G401 (cell line): ENCODE measurements at places on chromosomes 5 and 9. TPM values are rescaled to one million over a fixed set of nuclear protein-coding genes. Genes with fewer than 3 reads are reported as not detected.

IL4 gene
- not detected in 2 replicates for total RNA-seq

PCDHA10 gene
- under 0.01 and 0.06 TPM in 2 replicates for total RNA-seq

ADAMTS12 gene
- not detected in 2 replicates for total RNA-seq

SH2D3C gene
- total RNA-seq, result 4.6 and 6.5 TPM in 2 replicates

PCDHGA5 gene
- total RNA-seq, result 0.24 TPM in 1 of 2 replicates, not detected in the other

IL7R gene
- not detected in 2 replicates for total RNA-seq

LOX gene
- not detected in 2 replicates for total RNA-seq

PITX1 gene
- 60.2 and 66.1 TPM in 2 replicates for total RNA-seq

DPM2 gene
- total RNA-seq, result 17.1 and 39.0 TPM in 2 replicates

SPRY4 gene
- 6.5 and 7.9 TPM in 2 replicates for total RNA-seq

TUSC1 gene
- total RNA-seq, result 0.31 and 0.92 TPM in 2 replicates

NIPSNAP3A gene
- 29.0 and 40.2 TPM in 2 replicates for total RNA-seq

LCN1 gene
- total RNA-seq, result not detected in 2 replicates

PIP5K1B gene
- not detected in 2 replicates for total RNA-seq

SHOC1 gene
- total RNA-seq, result not detected in 2 replicates

TOR4A gene
- 38.2 and 41.7 TPM in 2 replicates for total RNA-seq

MOCS2 gene
- total RNA-seq, result 41.4 and 49.4 TPM in 2 replicates

RASEF gene
- total RNA-seq, result not detected in 2 replicates

ADRA1B gene
- total RNA-seq, result 41.4 and 46.5 TPM in 2 replicates

MLANA gene
- not detected in 2 replicates for total RNA-seq

NDFIP1 gene
- 86.2 and 87.1 TPM in 2 replicates for total RNA-seq

TTC16 gene
- total RNA-seq, result not detected in 2 replicates

ST8SIA4 gene
- total RNA-seq, result not detected in 2 replicates

BNC2 gene
- total RNA-seq, result 3.1 and 5.0 TPM in 2 replicates

ENTPD8 gene
- total RNA-seq, result 1.6 and 1.9 TPM in 2 replicates

ABCA1 gene
- total RNA-seq, result 8.2 and 13.7 TPM in 2 replicates

PPP3R2 gene
- not detected in 2 replicates for total RNA-seq

GRXCR2 gene
- total RNA-seq, result not detected in 2 replicates

GABRA1 gene
- not detected in 2 replicates for total RNA-seq

CDC20B gene
- total RNA-seq, result not detected in 2 replicates

NR6A1 gene
- 25.4 and 32.1 TPM in 2 replicates for total RNA-seq

CLIC3 gene
- total RNA-seq, result 2.1 and 6.2 TPM in 2 replicates
